ENCODE measurements at places on chromosomes 1 and 21.

GRCh38 chr1:19644395-19644680 is 227 bp downstream of the NBL1 start:
- DNase-seq: no peak

- DNase-seq: no peak
These were observed 44.2 kb downstream of the CAPN8 start for GRCh38 chr1:223621312-223621734.

DNA sequence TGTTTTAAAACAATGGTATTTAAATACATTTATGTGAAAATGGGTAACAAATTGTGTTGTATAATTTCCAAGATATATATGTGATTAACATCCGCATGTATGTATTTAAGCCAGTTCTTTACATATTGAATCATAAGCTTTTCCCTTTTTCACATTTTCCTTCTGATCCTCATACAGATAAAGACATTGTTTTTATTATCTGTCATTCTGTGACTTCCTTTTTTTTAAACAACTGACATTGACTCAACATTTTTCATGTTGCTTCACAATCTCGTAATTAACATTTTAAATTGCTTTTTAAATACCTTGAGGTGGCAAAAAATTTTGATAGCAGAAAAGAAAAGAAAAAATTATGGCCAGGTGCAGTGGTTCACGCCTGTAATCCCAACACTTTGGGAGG is 1.4 kb downstream of the STXBP3 start:
- no peak for DNase-seq

DNA sequence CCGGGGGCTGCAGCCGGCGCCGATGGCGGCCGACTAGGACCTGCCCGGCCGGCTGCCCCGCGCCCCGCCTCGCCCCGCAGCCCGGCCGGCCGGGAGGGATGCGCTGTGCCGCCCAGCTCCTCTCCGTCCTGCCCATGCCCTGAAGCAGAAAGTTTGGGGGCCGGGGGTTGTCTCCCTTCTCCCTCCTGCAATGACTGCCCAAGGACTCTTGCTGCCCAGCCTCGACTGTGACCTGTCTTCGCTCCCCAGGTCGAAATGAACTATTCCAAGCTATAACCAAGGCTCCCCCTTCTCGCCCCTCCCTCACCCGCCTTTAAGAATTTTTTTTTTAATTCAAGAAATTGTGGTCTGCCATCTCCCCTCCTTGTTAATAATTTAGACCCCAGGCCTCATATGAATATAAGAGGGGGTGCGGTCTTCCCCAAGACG is 361 bp downstream of the TMCC2 start:
- DNase-seq: no peak

GRCh38 chr1:41919764-41920397 is 1.2 kb upstream of the HIVEP3 start:
- peak; percentile 86 for DNase-seq

Data from NCI-H1092 (cell line).